ENCODE measurements at places on chromosomes 7 and 10. TPM values are rescaled to one million over a fixed set of nuclear protein-coding genes. Genes with fewer than 3 reads are reported as not detected.
A peak's percentile ranks its signal among the peaks of the same experiment; 100 is the strongest.

DNA sequence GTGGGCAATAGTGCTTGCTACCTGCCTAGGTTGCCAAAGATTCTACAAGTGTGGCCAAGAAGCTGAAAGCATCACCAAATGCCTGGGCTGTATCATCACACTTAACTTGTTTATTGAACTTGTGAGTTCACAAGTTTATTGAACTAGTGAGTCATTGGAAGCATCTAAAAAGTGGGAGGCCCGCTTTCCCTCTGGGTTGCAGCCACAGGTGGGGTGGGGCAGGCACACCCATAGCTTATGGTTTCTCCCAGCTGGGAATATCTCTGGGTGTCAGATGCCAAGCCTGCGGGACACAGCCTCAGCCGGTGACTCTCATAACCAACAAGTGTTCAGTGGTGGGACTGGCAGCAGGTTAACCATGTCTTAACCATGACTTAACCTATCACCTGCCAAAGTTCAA is 145.9 kb upstream of the FAM13C start:
- no peak for DNase-seq
- H3K27me3 ChIP-seq = no peaks in the 10 kb centered on the region
- H3K4me1 ChIP-seq = no peaks in the 10 kb centered on the region
- no peak overlapping the region for H3K27ac ChIP-seq
- no peak overlapping the region for H3K4me3 ChIP-seq

GRCh38 chr10:101845893-101846292 is 2.3 kb upstream of the KCNIP2 start:
- H3K36me3 ChIP-seq = no peaks in the 10 kb centered on the region
- no peak overlapping the region for H3K27ac ChIP-seq
- no peak overlapping the region for H3K4me3 ChIP-seq
- no peak for DNase-seq

DNA sequence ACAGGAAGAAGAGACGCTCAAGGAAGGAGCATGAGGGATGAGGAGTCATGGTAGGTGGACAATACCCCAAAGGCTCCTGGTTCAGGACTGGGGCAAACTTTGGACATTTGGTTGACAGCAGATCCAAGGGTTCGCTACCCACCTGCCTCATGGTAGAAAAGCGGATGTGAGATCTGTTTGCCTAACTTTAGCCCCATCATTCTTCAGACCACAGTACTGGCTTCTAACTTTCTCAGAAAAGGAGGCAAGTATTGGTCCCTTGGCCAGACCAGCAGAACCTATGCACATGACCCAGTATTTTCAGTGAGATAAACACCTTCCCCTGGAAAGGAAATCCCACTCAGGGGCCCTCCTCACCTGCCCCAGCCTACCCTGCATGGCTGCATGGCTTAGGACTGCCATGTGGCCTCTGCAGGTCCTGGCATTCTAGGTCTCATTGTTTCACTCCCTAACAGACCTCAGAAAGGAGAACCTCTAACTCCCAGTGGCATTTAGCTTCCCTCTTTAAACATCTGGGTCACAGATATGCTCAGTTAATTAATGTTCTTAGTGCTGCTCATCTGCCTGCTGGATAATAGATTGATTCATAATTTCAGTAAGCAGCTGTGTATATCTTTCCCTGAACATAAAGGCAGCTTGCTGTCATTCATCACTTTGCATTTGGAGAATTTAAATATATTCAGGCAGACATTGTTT is 574.1 kb downstream of the GALNT17 start:
- H3K36me3 ChIP-seq = no peaks in the 10 kb centered on the region
- no peak overlapping the region for H3K4me3 ChIP-seq
- H3K27me3 ChIP-seq = no peaks in the 10 kb centered on the region
- H3K4me1 ChIP-seq = no peaks in the 10 kb centered on the region

GRCh38 chr7:42272793-42273665 is 36.0 kb upstream of the GLI3 start:
- no peak for DNase-seq
- no peak overlapping the region for H3K27ac ChIP-seq
- H3K4me3 ChIP-seq = no peak overlapping the region
- H3K4me1 ChIP-seq = no peaks in the 10 kb centered on the region

- no peaks in the 10 kb centered on the region for H3K27me3 ChIP-seq
- H3K4me1 ChIP-seq = no peaks in the 10 kb centered on the region
- H3K27ac ChIP-seq = no peak overlapping the region
- no peak for DNase-seq
- H3K36me3 ChIP-seq = no peaks in the 10 kb centered on the region
Measured at GRCh38 chr10:1685699-1686490, 51.4 kb downstream of the ADARB2 start.

- H3K4me1 ChIP-seq = no peaks in the 10 kb centered on the region
- H3K27ac ChIP-seq = no peak overlapping the region
- no peaks in the 10 kb centered on the region for H3K36me3 ChIP-seq
- no peaks in the 10 kb centered on the region for H3K27me3 ChIP-seq
- no peak for DNase-seq
Measured at GRCh38 chr10:116164291-116164690, 108.7 kb downstream of the GFRA1 start.

GRCh38 chr7:12257582-12257981 is 46.5 kb downstream of the TMEM106B start:
- no peaks in the 10 kb centered on the region for H3K4me1 ChIP-seq
- H3K4me3 ChIP-seq = no peak overlapping the region
- DNase-seq = no peak
- no peaks in the 10 kb centered on the region for H3K27me3 ChIP-seq
- no peak overlapping the region for H3K27ac ChIP-seq

DNA sequence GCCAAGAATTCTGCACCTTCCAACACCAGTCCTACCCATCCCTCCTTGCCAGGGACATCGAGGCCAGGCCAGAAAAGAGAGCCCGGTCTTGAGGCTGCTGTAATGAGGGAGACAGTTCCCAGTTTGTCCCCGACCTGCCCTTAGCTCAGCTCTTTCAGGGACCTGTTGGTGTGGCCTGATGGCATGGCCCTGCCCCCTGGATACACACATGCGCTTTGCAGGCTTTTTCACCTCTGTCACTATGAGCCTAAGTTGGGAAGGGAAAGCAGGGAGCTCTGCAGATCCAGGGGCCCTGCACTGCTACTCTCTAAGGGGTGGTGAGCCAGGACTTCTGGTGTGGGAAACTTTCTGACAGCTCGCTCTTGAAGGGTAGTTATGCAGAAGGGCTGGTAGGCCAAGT is 2.1 kb downstream of the SCD start:
- H3K36me3 ChIP-seq = peaks cover 62% of the 10 kb centered on the region
- H3K4me3 ChIP-seq = peak overlapping the region; percentile 88
- DNase-seq = no peak
- peaks cover 28% of the 10 kb centered on the region for H3K4me1 ChIP-seq

DNA sequence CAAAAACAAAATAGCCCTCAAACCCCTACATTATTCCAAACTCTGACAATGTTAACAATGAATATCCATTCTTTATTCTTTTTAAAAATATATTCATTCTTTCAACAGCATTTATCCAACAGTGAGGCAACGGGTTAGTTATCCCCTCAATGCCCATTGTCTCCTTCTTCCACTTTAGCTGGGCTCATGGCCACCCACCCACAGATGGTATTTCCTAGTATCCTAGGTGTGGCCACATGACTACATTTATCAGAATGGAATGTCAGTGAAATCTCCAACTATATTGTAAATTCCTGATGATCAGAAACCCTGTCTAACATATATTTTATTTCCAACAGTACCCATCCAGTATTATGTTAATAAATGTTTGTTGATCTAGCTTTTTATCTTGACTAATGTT is 13.6 kb downstream of the HOXA1 start:
- H3K36me3 ChIP-seq = no peaks in the 10 kb centered on the region
- H3K4me1 ChIP-seq = no peaks in the 10 kb centered on the region
- no peak for DNase-seq
- no peak overlapping the region for H3K4me3 ChIP-seq

DNA sequence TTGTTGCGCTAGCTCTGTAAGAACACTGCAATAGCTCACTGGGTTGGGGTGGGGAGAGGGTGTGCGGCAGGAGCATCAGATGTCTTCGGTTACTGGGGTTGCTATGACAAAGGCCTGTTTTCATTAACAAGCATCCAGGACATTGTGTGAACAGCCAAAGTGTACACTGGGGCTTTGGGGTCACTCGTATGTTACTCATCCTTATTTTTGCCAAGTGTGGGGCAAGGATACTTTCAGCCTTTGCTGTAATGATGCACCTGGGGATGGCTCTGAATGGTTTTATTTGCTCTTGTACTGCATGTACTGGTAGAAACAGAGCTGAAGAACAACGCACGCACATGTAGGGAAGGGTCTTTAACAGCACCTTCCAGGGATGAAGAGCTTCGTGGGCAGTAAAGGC is 73.0 kb upstream of the AFAP1L2 start:
- H3K4me3 ChIP-seq = no peak overlapping the region
- no peak for DNase-seq
- no peak overlapping the region for H3K27ac ChIP-seq
- peaks cover 7% of the 10 kb centered on the region for H3K4me1 ChIP-seq
- H3K27me3 ChIP-seq = no peaks in the 10 kb centered on the region
- H3K36me3 ChIP-seq = no peaks in the 10 kb centered on the region

DNA sequence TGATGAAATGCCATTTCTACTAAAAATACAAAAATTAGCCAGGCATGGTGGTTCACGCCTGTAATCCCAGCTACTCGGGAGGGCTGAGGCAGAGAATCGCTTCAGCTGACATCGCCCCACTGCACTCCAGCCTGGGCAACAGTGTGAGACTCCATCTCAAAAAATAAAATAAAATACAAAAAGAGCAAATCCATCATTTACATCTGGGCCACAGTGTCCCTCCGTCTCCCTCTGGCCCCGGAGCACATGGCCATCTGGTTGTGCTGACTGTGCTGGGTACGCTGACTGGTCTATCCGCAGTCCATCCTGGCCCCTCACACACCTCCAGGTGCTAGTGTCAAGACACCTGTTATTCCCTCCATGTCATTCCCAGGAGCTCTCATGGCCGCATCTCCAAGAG is 42.1 kb downstream of the KCNH2 start:
- no peaks in the 10 kb centered on the region for H3K36me3 ChIP-seq
- H3K4me3 ChIP-seq = no peak overlapping the region
- no peak for DNase-seq

DNA sequence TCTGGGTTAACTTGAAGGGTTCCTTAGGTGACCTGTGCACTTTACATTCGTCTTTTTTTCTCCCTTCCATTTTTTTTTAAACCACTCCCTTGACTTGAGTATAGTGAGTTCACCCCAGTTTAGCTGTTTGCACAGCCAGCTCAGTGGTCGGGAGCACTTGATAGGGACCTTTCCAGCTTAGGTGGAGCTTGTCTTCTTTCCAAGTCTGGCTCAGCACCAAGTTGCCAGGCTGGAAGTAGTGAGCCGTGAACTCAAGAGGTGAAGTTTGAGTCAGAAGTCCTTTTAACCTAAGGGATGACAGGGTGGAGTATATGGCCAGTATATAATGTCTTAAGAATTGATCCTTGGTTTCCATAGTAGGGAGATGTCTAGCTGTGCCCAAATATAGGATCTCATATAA is 7.2 kb downstream of the DNAH11 start:
- no peak for DNase-seq
- 0 out of 2 replicates have a peak, but pooled peaks cover 4% of the 10 kb centered on the region for H3K4me1 ChIP-seq
- no peaks in the 10 kb centered on the region for H3K27me3 ChIP-seq
- H3K27ac ChIP-seq = no peak overlapping the region
- no peak overlapping the region for H3K4me3 ChIP-seq
- no peaks in the 10 kb centered on the region for H3K36me3 ChIP-seq

- DNase-seq = no peak
- no peaks in the 10 kb centered on the region for H3K36me3 ChIP-seq
- peaks cover 5% of the 10 kb centered on the region for H3K4me1 ChIP-seq
- H3K27ac ChIP-seq = no peak overlapping the region
- H3K4me3 ChIP-seq = peak overlapping the region; percentile 53
Measured at GRCh38 chr10:5685764-5686240, 1.2 kb downstream of the TASOR2 start.

- no peaks in the 10 kb centered on the region for H3K4me1 ChIP-seq
- no peak overlapping the region for H3K27ac ChIP-seq
- no peak for DNase-seq
- H3K27me3 ChIP-seq = no peaks in the 10 kb centered on the region
- H3K4me3 ChIP-seq = no peak overlapping the region
- no peaks in the 10 kb centered on the region for H3K36me3 ChIP-seq
Measured at GRCh38 chr10:52135101-52135500, 179.0 kb upstream of the DKK1 start.

DNA sequence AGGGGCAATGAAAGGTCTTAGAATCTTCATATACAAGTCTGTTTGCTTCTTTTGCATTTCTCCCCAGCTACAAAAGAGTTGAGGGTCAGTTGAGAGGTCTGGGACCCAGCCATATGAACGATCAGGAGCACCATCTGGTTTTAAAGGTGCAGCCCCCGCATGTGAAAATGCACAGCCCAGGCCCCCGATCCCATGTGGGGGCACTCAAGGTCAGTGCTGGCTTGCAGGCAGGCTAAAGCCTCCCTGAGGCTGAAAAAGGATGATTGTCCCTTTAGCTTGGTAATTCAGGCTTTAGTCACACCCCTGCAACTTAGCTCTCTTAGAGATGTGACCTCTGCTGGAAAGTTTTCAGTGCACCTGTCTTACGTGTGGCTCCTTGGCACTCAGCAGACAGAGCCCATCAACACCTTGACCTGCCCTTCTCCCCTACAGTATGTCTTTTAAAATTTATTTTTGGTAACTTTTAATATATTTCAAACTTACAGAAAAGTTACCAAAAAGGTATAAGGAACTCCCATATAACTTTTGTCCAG is 80.1 kb upstream of the PDCD4 start:
- H3K27me3 ChIP-seq = no peaks in the 10 kb centered on the region
- no peaks in the 10 kb centered on the region for H3K4me1 ChIP-seq
- no peak for DNase-seq
- H3K36me3 ChIP-seq = no peaks in the 10 kb centered on the region
- no peak overlapping the region for H3K4me3 ChIP-seq

- H3K4me3 ChIP-seq = peak overlapping the region; percentile 57
- peak; percentile 91 for DNase-seq
- H3K4me1 ChIP-seq = peaks cover 14% of the 10 kb centered on the region
Measured at GRCh38 chr7:20778063-20778721, 8.5 kb downstream of the SP8 start.

GRCh38 chr10:81981724-81982123 is 106.7 kb downstream of the NRG3 start:
- no peak overlapping the region for H3K27ac ChIP-seq
- no peak for DNase-seq
- H3K36me3 ChIP-seq = no peaks in the 10 kb centered on the region
- H3K4me3 ChIP-seq = no peak overlapping the region
- no peaks in the 10 kb centered on the region for H3K27me3 ChIP-seq
- no peaks in the 10 kb centered on the region for H3K4me1 ChIP-seq

DNA sequence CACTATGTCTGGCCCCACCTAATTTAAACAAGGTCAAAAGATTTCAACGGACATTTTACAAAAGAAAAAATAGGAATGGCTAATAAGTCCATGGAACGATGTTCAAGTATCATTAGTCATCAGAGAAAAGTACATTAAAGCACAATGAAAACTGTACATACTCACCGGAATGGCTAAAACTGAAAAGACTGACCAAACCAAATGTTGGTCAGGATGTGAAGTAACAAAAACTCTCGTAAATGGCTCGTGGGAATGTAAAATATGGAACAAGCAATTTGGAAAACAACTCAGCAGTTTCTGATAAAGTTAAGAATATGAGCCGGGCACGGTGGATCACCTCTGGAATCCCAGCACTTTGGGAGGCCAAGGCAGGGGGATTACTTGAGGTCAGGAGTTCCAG is 65.7 kb upstream of the PARD3 start:
- no peaks in the 10 kb centered on the region for H3K4me1 ChIP-seq
- no peak overlapping the region for H3K4me3 ChIP-seq
- H3K27me3 ChIP-seq = no peaks in the 10 kb centered on the region
- no peak overlapping the region for H3K27ac ChIP-seq

LLCFC1 gene
- not detected for total RNA-seq

ENTPD1 gene
- total RNA-seq = 2.2 TPM

GNG11 gene
- total RNA-seq = 1.3 TPM

ARHGEF35 gene
- 14.2 TPM for total RNA-seq

OPN1SW gene
- not detected for total RNA-seq

HOXA7 gene
- total RNA-seq = not detected
